AG04449 (cell line): ENCODE measurements at places on chromosomes 5 and 9.

DNA sequence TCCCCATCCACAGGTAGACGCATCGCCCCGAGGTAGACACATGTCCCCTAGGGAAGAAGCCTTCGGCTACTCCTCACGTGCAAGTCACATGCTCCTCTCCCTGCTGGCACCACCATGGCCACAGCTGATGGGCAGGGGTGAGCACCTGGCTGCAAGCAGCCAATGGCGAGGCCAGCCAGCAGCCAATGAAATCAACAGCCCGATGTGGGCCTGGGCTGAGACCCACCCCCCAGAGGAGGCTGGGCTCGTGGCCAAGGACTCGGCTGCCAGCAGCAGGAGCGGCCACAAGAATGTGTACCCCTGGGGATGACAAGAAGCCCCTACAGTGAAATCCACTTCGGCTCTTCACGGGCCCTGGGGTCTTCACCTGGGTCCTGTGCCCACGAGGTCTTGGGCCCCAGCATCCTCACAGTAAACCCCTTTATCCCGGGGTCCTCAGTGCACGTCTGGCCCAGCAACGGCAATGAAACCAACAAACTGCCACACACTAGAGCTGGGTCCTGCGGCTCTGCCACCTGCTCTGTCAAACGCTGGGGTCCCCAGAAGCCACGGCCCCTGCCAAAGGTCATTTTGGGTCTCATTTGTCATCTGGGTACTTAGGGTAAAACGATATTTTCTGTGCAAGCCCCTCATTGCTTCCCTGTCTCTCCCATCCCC is 22.1 kb upstream of the PTGES start:
- no peak for DNase-seq

DNA sequence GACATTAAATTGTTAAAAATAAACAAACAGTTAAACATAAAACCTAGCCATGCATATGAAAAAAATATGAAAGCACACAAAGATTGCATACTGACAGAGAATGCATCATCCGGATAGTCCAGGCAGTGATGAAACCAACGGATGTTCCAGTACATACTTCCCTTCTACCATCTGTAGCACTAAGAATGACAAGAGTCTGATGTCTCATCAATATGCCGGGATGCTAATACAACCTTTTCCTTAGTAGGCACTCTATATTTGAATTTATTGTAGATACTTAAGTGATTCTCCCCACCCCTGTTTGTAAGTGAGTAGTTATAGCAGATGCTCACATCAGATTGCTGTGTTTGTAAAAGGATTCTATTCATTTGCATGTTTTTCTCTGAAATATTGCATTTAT is 571.2 kb upstream of the WWC1 start:
- no peak for DNase-seq

DNA sequence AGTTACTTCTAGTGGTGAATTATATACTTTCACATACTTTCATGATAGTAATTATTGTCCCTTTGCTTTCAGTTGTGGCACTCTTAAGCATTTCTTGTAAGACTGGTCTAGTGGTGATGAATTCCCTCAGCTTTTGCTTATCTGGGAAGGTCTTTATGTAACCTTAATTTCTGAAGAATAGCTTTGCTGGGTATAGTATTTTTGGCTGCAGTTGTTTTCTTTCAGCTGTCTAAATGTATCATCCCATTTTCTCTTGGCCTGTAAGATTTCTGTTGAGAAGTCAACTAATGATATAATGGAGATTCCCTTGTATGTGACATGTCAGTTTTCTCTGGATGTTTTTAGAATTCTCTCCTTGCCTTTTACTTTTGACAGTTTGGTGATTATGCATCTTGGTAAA is 41.0 kb downstream of the TMEM38B start:
- DNase-seq = no peak

GRCh38 chr5:142922223-142922952 is 152.2 kb downstream of the ARHGAP26 start:
- no peak for DNase-seq

DNA sequence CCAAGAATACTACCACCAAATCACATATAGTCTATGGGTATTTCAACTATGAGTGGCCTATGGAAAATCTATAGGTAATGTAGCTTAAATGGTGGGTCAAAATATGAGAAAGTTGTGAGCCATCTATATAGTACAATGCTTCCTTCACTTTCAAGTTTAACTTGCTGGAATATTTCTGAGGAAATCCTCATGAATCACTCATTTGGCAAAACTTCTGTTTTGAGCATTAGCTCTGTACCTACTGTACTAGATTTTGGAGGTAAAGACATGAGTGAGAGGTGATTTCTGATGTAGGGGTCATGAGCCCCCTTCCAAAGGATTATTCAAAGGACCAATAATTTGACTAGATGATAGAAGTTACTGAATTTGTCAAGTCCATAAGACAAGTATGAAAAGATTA is 80.6 kb upstream of the DAB2 start:
- DNase-seq = no peak

- DNase-seq = no peak
These were observed 80.9 kb upstream of the ALDH1B1 start for GRCh38 chr9:38311382-38312270.

DNA sequence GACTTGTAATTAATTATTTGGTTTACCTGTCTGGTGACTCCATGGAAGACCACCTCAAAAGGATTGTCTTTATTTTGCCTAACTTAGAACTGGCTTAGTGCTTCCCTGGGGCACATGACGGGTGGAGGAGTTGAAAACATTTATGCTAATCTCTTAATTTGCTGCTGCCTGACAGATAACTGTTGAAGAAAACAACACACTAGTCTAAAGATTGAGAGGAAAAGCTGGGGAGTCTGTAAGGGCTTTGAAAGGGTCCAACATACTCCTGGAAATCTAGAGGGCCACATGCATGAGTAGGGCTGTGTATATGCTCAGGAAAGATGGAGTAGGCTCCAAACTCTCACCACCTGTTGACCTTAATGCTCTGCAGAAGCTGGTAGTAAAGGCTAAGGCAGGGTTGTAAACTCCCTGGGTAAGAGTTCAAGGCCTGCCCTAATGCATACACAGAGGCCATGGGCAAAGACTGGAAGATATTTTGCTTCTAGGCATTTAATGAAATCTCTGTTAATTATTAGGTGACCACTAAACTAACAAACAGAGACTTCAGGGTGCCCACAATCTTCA is 40.7 kb downstream of the NR3C1 start:
- no peak for DNase-seq

DNA sequence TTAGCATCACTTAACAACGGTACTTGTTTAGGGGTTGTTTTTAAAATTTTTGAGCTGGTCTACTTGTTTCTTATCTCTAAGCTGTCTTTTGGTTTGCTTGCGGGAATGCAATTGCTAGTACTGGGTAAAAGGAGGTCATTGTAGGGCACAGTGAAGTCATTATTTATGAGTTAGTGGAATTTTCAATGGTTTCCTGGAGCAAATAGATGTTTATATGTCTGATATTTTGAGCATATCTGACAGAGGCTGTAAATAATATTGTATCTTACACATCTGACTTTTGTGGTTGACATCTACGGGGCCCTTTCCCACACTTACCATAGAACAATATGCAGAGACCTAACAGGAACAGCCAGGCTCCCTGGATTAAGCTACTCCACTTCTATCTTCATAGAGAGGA is 90.4 kb upstream of the IL6ST start:
- no peak for DNase-seq

- no peak for DNase-seq
These were observed 98.2 kb downstream of the OTULIN start for GRCh38 chr5:14762549-14763216.

DNA sequence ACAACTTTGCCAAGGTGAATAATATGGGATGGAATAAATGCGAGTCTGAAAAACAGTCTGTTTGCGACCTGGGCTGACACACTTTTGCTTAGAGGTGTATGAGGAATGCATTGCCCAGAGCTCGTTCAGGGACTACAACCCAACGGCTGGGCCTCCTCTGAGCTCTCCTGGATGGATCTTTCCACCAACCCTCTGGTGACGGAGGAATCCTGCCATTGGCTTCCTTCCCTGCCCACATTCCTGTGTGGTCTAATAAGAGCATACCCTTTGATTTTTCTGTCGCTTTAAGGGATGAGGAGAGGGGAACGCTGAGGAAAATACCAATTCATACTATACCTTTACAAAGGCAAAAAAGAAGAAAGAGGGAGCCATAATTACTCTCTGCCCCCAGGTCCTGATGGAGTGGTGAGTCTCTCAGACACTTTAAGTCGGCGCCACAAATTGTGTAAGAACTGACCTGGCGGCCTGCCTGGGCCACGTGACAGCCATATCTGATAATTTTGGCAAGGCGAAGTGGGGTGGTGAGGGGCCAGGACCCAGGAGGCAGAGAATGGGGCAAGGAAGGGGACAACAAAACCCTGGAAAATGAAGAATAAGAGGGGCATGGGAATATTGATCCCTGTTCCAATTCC is 265.2 kb upstream of the MSX2 start:
- no peak for DNase-seq

GRCh38 chr9:27602954-27603353 is 29.7 kb upstream of the C9orf72 start:
- DNase-seq = no peak

DNA sequence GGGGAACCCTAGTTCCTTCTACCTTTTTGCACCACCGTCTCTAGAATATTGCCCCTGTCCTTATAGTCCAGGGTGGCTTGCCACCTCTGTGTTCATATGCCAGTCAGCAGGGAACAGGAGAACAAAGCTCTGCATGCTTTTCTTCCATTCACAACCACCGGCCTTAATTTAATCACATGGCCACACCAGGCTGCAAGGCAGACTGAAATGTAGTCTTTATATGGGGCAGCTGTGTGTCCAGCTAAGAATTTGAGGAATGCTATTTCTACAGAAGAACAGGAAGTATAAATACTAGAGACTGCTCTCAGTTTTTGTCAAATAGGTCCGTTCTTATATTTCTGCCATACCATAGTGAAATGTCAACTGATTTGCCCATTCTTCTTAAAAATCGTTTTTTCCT is 5.8 kb downstream of the C5orf22 start:
- peak; percentile 10 for DNase-seq

GRCh38 chr9:26770821-26771220 is 121.8 kb downstream of the CAAP1 start:
- no peak for DNase-seq

GRCh38 chr5:1855596-1855995 is 27.1 kb downstream of the IRX4 start:
- no peak for DNase-seq

DNA sequence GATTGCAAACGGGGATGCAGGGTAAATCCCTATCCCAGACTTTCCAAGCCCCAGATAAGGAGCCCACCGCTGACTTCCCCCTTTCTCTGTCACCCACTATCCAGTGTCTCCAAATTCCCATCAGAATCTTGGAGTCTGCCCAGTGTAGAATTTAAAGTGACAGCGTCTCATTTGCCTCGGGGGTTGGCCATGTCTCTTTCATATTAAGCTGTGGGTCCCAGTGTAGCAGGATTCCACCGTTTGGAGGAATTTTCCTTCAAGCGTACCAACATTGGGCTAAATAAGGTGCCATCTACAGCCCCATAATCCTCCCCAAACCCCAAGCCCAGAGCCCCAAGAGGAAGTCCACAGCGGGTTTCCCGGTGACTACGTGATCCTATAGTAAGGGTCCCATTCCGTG is 1.1 kb downstream of the BRINP1 start:
- DNase-seq = no peak

GRCh38 chr9:137575364-137575715 is 3.4 kb downstream of the DPH7 start:
- no peak for DNase-seq

DNA sequence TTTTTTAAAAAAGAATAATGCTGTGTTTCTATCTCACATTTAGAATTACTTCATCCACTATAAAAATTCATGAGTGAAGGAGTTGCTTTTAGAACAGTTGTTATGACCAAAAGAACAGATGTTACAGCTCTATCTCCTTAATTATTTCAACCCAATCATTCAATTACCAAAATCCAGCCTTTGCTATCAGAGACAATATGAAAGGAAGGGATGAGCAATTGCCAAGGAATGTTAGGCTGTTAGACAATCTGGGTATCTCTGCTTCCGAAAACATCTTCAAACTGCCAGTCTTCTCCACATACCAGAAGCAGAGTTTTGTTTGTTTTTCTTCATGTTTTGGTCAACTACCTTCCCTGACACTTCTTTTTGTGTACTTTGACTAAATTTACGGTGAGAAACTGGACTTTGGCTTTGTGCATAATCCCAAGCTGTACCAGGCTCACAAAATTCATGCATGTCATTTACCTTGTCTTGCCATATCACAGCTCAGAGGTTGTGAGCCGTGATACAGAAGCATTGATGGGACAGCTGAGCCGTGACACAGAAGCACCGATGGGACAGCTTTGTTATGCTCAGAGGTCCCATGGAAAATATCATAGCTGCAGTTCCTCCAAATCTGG is 405.5 kb downstream of the KIF4B start:
- DNase-seq = no peak

GRCh38 chr5:181098762-181099601 is 32.0 kb downstream of the OR2V1 start:
- no peak for DNase-seq

- DNase-seq = no peak
These were observed 42.9 kb downstream of the GLRA1 start for GRCh38 chr5:151881621-151882225.

GRCh38 chr5:133838286-133838685 is 130.1 kb downstream of the C5orf15 start:
- DNase-seq = no peak

DNA sequence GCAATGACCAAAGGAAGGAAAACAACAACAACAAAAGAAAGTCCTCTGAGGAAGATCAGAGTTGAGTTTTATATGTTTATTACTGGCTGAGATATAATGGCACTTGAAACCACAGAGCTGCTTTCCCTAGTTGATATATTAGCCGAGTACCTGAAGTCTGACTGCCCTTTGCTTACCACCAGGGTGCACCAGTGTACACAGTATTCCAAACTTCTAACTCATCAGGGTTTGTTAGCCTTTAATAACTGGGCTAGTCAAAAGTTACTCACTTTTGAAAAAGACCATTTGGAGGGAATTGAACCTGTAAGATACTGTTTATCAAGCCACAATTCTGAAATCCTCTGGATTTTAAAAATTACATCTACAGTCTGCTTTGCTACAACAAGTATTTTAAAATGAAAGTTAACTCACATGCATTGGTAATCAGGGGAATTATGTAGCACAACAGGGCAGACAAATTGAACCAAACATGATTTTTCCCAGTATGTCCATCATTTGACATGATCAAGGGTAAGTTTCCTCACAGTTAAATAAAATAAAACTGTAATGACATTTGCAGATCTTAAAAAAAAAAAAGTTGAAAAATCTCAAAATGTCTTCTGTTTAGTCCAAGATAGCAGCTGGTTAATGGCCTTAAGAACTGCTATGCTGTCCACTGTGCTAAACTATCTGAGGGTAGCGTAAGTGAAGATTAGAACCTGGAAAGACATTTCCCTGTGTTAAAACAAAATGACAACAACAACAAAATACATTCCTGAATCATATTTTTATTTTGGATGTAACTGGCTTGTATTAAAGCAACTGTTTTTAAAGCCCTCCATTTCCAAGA is 57.3 kb upstream of the C6 start:
- no peak for DNase-seq

DNA sequence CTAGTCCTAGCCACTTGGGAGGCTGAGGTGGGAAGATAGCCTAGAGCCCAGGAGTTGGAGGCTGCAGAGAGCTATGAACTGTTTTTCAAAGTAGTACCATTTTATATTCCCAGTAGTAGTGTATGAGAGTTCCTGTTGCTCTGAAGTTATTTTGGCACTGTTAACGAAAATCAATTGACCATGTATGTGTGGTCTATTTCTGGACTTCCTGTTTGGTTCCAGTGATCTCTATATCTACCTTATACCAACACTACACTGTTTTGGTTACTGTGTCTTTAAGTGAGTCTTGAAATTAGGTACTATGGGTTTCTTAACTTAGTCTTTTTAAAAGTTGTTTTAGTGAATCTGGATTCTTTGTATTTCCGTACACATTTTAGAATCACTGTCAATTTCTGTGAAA is 13.6 kb downstream of the SLF1 start:
- DNase-seq = no peak
